Non-pigmented ciliary epithelial cell (primary cell): ENCODE measurements at places on chromosomes 16 and 17.
A peak's percentile ranks its signal among the peaks of the same experiment; 100 is the strongest.

GRCh38 chr16:18797746-18798145, 3.6 kb downstream of the ARL6IP1 start:
- no peak for DNase-seq

DNA sequence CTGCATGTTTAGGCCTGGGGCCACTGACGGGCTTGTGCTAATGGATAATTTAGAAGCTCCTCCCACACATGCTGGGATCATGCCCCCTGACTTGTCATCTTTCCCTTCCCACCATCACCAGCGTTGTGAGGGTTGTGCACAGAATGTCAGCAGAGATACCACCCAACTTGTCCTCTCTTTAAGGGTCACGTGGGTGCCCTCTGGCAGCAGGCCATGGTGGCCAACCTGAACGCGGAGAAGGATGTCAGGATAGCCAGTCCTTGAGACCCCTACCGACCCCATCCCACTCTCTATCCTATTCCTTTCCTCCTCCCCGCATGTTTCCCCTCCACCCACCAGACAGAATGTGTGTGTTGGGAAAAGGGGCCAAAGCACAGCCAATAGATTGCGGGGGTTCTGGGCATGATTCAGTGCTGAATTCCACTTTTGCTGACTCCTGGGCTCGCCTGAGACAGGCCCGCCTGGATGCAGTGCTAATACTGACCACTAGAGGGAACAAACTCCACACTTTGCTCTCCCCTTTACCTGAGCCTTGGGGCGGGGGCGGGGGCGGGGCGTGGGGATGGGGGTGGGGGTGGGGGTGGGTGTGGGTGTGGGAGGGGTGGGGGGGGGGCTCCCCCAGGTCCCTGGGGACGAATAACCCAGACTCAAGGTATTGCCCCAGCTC, at the start of gene GH2:
Gene GH2, minus strand, starts transcription at position 10 of the 667 bp plus-strand sequence. CDS start 143 bp downstream, outside the sequence.
- DNase-seq: no peak

GRCh38 chr16:84806256-84806889, 13.4 kb upstream of the CRISPLD2 start:
- peak; percentile 75 for DNase-seq

GRCh38 chr17:65301184-65301583, 164.0 kb downstream of the RGS9 start:
- DNase-seq: no peak

DNA sequence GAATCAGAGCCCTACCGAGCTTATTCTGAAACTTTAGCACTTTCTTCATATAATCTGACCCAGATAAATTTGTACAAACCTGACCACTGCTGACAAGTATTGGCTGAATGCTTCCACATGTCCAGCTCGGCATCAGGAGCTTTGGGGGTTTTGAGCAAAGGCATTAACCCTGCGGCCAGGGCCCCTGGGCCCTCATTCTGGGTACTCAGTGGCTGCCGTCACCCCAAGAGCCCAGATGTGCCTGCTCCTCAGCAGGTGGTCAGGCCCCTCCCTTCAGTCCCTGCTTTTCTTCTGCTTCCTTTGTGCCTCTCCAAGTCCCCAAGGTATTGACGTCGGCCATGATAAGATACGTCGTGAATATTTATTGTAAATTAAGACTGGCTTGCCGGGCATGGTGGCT, 47.3 kb upstream of the CHMP6 start:
- DNase-seq: no peak

GRCh38 chr16:19621445-19621844, 65.9 kb downstream of the VPS35L start:
- no peak for DNase-seq

DNA sequence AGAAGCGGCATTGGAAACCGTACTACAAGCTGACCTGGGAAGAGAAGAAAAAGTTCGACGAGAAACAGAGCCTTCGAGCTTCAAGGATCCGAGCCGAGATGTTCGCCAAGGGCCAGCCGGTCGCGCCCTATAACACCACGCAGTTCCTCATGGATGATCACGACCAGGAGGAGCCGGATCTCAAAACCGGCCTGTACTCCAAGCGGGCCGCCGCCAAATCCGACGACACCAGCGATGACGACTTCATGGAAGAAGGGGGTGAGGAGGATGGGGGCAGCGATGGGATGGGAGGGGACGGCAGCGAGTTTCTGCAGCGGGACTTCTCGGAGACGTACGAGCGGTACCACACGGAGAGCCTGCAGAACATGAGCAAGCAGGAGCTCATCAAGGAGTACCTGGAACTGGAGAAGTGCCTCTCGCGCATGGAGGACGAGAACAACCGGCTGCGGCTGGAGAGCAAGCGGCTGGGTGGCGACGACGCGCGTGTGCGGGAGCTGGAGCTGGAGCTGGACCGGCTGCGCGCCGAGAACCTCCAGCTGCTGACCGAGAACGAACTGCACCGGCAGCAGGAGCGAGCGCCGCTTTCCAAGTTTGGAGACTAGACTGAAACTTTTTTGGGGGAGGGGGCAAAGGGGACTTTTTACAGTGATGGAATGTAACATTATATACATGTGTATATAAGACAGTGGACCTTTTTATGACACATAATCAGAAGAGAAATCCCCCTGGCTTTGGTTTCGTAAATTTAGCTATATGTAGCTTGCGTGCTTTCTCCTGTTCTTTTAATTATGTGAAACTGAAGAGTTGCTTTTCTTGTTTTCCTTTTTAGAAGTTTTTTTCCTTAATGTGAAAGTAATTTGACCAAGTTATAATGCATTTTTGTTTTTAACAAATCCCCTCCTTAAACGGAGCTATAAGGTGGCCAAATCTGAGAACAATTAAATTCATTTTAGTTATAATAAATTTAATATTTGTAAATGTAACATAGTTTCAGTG, 1.7 kb downstream of the HEXIM1 start:
- no peak for DNase-seq

- no peak for DNase-seq
These were observed 24.7 kb upstream of the KIFC3 start for GRCh38 chr16:57826706-57827625.

GRCh38 chr17:8153525-8153956, 1.3 kb upstream of the PER1 start:
- DNase-seq: peak; percentile 96

DNA sequence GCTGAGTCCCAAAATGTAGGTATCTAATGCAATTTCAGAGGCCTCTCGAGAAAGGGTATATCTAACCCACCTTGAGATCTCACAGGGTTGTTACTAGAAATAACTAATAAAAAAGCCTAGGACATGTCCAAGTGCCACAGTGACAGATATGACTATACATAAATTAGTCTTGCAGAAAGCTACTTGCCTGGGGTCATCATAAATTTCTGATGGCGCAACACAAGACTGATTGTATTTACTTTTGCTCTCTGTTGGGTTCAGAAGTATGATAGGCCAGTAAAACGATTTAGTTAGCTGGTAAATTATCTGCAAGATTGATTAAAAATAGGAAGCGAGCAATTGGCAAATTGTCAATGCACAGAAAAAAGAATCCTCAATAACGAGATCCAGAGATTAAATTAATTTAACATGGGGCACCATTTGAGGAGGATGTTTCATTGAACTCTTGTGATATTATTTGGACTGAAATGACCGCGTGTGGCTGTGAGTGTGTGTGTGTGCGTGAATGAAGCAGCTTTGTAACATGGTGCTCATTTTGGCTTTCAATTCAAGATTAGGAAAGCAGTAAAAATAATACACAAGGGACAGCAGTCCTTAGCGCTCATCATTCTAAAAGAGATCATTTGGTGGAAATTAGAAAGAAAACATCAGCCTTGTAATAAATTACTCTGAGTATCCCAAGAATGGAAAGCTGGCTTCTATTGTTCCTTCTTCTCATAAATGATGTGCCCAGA, 157.4 kb upstream of the ZFHX3 start:
- no peak for DNase-seq

DNA sequence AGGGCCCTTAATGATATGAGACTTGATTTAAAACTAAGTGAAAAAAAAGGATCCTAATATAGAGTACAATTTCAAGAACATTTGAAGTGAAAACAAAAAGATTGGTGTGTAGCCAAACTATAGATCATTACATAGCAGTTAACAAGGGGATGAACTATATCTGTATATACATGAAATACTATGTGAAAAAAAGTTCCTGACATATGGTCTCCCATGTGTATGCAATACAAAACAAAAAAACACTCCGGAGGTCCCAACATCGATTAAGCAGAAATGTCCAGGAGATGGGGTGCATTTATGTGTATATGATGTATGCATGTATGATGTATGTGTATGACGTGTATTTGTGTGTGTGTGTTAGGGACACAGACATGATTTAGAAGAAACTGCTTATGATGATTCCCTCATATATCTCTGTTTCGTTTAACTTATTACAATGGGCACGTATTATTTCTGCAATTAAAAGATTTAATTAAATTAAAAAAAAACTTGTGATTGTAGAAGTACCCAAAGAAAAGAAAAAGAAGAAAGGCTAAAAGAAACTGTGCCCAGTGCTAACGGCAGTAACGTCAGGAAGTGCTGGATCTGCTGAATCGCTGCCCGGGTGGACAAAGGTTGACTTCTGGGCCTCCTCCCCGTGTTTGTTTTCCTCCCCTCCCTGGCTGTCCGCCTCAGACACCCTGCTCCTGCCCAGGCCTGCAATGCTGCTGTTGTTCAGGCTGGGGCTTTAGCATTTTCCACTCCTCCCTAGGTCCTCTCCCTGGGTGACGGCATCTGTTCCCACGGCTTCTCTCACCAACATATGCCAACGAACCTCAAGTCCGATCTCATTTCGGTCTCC, 36.9 kb downstream of the TBX4 start:
- no peak for DNase-seq

- DNase-seq: no peak
These were observed 265.2 kb upstream of the TNRC6C start for GRCh38 chr17:77693301-77693700.

DNA sequence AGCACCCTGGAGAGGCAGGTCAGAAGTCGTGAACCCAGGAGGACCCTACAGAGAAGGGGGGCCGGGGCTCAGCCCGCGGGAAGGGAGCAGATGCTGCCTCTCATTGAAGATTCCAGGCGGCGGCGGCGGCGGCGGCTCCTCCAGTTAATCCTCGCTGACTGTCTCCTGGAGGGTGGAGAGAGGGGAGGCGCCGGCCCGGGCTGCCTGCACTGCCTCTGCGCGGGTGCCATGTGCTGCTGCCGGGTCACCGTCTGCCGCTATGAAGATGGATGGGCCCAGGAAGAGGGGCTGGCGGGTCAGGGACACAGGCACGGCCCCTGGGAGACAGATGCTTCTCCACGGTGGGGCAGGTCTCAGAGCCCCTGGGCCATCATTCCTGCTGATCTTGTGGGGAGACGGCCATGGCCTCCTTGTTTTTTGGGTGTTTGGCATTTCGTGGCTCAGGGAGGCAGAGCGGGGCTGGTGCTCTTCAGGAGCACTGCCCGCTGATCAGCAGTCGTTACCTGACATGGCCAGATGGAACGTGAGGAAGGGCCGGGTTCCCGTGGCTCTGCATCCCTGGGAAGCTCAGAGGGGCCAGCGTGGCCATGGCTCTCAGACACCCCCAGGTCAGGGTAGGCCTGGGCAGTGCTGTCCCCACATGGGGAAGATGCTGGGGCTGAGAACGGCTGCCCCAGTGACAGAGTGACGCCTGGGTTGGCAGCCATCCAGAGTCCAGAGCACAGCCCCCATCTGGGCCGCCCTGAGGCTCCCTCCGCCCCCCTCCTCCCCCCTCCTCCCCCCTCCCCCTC, 36.1 kb downstream of the GINS2 start:
- DNase-seq: no peak

DNA sequence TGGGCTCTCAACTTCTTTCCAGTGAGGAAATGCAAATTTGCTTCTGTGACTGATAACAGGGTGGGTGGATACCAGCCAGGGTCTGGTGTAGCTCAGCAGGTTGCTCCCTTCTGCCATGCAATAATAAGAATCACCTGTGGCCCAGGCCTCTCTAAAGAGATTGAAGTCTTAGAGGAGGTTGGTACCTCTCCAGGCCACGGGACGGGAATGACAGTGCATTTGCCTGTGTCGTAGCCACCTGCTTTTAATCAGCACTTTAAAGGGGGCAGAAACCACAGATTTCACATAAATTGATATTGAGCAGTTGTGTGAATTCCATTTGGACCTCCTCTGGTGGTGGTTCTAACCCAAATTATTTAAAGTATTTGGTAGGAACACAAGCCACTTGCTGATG, 246.9 kb downstream of the PRKCA start:
- DNase-seq: no peak

- DNase-seq: no peak
These were observed 17.1 kb downstream of the ATF7IP2 start for GRCh38 chr16:10402975-10403374.

GRCh38 chr16:88264641-88265285, 118.0 kb upstream of the ZNF469 start:
- peak; percentile 69 for DNase-seq

GRCh38 chr17:32873114-32873513, 3.8 kb downstream of the MYO1D start:
- DNase-seq: no peak

DNA sequence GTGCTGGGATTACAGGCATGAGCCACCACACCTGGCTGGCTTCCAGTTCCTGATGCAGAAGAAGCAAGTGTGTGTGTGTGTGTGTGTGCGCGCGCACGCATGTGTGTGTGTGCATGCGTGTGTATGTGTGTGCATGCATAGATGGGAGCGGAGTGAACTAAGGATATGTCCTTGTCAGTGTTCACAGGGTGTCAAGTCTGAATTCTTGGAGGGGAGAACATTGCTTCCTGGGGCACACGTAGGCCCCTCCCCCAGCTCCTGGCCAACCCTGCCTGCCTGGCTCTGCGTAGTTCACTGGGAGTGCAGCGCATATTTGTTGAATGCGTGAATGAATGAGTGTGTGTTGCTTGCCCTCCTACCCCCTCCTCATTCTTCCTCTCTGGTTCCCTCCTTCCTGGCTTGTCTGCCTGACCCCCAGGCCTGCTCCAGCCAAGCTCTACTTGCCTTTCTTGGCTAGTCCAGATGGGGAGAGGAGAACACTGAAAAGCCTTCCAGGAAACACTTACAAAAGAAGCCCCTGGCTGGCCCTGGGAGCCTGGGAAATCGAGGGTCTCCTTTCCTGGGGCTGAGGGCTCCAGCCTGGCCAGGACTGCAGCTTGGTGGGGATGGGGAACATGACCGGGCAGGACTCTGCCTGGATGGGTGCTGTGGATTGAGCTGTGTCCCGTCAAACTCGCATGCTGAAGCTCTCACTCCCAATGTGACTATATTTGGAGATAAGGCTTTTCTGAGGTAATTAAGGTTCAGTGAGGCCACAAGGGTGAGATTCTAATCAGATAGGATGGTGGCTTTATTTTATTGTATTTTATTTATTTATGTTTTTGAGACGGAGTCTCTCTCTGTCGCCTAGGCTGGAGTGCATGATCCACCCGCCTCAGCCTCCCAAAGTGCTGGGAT, 27.9 kb downstream of the IGFBP4 start:
- DNase-seq: peak; percentile 61

GRCh38 chr16:89798832-89799370, 17.5 kb downstream of the FANCA start:
- no peak for DNase-seq

DNA sequence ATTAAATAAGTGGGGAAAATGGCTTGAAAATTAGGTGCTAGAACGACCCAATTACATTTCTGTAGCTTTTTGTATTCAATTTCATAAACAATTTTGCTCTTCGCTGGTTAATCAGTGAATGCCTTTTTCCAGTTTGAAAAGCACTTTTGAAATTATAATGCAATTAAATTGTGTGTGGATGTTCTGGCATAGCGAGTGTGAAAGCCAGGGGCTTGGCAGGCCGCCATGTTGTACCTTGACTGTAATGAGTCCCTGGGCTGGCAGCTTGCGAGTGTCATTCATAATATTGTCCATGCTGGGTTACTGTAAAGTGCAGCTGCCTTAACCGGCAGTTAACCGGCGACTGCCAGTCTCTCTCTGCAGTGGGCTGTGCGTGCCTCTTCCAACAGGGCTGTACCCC, 177.8 kb downstream of the CCDC182 start:
- no peak for DNase-seq

GRCh38 chr17:80559825-80560251, 15.2 kb downstream of the RPTOR start:
- DNase-seq: peak; percentile 76
